ENCODE measurements at places on chromosomes 12 and 14. TPM values are rescaled to one million over a fixed set of nuclear protein-coding genes. Genes with fewer than 3 reads are reported as not detected.

The GPR162 gene
- total RNA-seq: 47.1 TPM

DNA sequence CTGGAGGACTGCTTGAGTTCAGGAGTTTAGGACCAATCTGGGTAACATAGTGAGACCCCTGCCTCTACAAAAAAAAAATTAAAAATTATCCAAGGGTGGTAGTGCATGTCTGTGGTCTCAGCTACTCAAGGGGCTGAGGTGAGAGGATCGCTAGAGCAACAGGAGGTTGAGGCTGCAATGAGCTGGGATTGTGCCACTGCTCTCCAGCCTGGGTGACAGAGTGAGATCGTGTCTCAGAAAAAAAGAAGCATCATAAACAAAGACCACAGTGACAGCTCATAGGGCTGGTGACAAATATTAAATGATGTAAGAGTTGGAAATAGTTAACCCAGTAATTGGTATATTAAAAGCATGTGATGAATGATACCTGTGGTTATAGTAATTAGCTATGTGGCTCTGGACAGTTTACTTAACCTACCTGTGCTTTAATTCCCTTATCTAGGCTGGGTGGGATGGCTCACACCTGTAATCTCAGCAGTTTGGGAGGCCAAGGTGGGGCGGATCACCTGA is 68.0 kb downstream of the GSC start:
- H3K4me1 ChIP-seq: no peaks in the 10 kb centered on the region
- H3K27ac ChIP-seq: no peak overlapping the region
- no peaks in the 10 kb centered on the region for H3K27me3 ChIP-seq
- no peak overlapping the region for H3K4me3 ChIP-seq
- H3K36me3 ChIP-seq: no peaks in the 10 kb centered on the region

DNA sequence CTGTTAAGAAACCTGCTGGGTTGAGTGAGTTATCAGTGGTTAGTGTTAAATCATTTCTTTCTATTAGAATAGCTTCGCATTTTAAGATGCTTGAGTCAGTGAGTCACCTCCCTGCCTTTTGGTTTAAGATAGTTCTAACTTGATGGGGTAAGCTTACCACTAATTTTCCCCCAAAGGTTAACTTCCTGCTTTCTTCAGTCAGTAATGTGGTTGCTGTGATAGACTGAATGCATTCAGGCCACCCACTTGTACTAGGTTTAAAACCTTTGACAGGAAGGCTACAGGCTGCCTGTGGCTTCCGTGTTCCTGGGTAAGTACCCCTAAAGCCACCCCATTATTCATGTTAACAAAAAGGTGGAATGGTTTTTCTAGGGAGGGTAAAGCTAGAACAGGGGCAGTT is 25.3 kb downstream of the CLEC2A start:
- H3K36me3 ChIP-seq: no peaks in the 10 kb centered on the region
- no peak overlapping the region for H3K27ac ChIP-seq
- no peak for DNase-seq

DNA sequence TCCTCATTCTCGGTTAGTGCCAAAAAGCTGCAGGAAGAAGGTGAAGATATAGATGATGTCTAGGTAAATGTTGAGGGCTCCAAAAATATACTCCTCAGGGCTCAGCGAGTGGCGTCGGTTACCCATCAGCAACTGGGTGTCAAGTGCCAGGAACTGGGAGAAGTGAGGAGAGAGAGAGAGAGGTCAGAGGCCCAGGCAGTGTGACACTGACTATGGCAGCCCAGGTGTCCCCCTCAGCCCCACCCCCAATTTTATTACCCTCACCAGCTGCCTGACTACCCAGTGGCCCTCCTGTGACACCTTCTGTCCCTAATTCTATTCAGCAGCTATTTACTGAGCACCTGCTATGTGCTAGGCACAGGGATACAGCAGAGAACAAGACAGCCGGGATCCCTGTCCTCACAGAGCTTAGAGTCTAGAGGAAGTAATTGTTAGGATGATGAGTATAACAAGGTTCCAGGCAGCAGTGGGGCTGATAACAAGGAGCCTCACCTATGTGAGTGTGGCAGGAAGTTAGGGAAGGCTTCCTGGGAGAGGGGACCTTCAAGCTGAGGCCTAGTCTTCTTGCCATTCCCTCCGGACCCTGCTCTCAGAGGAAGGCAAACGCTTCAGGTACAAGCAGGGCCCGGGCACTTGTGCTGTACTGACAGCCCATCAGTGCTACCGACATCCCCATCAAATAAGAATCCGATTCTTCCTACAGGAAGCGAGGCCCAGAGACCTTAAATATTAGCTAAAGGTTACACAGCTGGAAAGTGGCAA is 27.8 kb upstream of the BCDIN3D start:
- no peak for DNase-seq
- no peak overlapping the region for H3K27ac ChIP-seq
- no peaks in the 10 kb centered on the region for H3K27me3 ChIP-seq
- peaks cover 26% of the 10 kb centered on the region for H3K4me1 ChIP-seq
- no peaks in the 10 kb centered on the region for H3K36me3 ChIP-seq

DNA sequence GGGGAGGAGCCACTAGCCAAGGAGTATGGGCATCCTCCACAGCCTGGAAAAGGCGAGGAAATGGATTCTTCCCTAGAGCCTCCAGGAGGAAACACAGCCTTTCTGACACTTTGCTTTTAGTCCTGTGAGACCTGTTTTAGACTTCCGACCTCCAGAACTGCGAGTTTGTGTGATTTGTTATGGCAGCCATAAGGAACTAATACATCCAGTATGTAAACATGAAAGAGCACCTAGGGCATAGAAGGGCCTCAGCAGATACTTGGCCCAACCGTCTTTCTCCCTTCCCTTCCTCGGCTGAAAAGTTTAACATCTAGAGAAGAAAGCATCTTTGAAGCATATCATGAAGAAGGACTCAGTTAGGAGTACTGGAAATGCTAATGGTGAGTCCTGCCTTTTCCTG is 3.6 kb downstream of the HIP1R start:
- no peaks in the 10 kb centered on the region for H3K27me3 ChIP-seq
- H3K36me3 ChIP-seq: no peaks in the 10 kb centered on the region
- peaks cover 38% of the 10 kb centered on the region for H3K4me1 ChIP-seq
- no peak overlapping the region for H3K4me3 ChIP-seq

The CLEC2A gene
- total RNA-seq: not detected

DNA sequence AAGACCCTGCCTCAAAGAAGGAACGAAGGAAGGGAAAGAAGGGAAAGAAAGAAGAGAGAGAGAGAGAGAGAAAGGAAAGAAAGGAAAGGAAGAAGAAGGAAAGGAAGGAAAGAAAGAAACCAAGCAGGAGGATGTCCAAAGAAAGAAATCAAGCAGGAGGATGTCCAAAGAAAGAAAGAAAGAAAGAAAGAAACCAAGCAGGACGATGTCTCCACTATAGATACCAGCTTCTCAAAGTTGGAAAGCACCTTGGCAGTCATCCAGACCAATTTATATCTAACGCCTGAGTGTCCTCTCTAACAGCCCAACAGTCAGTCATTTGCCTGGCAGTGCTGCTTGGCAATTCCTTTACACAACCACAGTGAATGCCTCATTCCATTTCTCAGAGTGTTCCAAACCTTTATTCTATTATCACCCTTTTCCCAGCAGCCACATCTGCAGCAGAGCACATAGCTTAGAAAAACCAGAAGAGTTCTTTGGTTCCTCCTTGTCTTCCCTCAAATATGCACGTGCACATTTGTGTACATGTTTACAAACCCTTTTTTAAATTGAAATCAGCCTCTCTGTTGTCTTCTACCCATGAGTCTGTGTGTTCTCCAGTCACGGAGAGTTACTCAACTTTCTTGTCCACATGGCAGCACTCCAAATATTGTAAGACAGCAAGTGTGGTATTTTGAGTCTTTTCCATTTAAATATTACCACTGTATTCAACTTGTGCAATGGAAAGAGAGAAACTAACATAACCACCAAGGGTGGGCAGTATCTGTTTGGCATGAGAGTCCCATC is 138.4 kb downstream of the STXBP6 start:
- no peaks in the 10 kb centered on the region for H3K27me3 ChIP-seq
- no peak for DNase-seq
- no peak overlapping the region for H3K27ac ChIP-seq
- no peaks in the 10 kb centered on the region for H3K36me3 ChIP-seq

The MGAT4C gene
- under 0.01 TPM for total RNA-seq

The NID2 gene
- 5.0 TPM for total RNA-seq

The CD69 gene
- 25.2 TPM for total RNA-seq

All from upper lobe of left lung (tissue), 6 donors.